ENCODE measurements at places on chromosomes 12 and 14. TPM values are rescaled to one million over a fixed set of nuclear protein-coding genes. Genes with fewer than 3 reads are reported as not detected.

Gene CCDC198
- not detected for total RNA-seq

DNA sequence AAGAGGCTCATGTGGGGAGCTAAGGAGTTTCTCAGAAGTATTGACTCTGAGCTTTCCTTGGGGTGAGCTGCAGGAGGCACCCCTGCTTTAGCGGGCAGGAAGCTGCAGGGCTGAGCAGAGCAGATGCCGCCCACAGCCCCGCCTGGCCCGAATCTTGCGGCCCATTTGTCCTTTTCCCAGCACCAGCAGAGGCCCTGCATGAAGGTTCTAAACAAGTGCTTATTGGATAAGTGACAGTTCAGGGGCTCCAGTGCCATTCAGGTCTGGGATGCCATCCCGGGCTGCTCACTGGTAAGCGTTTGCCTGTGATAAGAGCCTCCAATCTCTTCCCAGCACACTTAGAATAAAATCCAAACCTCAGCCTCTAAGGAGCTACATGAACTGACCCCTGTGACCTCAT lies 11.4 kb downstream of the RILPL1 start:
- no peak overlapping the region for H3K27ac ChIP-seq
- H3K4me3 ChIP-seq: no peak overlapping the region

DNA sequence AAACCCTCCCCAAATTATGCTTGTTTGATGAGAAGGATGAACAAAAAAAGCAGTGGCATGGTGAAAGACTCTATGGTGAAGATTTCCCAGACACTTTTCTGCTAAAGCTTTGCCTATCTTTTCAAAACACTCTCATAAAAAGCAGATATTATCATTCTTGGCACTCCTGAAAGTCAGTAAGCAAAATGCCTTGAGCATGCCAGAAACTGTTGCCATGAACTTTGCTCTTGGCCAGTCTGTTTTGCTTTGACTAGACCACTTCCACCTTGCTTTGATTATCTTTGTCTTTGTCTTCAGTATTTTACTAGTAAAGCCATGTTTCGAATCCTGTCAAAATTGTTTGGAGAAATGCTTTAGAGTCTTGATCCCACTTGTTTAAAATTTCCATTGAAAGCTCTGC lies 110.4 kb downstream of the CNTN1 start:
- no peak overlapping the region for H3K27ac ChIP-seq
- no peaks in the 10 kb centered on the region for H3K4me1 ChIP-seq
- no peak for DNase-seq
- no peak overlapping the region for H3K4me3 ChIP-seq

DNA sequence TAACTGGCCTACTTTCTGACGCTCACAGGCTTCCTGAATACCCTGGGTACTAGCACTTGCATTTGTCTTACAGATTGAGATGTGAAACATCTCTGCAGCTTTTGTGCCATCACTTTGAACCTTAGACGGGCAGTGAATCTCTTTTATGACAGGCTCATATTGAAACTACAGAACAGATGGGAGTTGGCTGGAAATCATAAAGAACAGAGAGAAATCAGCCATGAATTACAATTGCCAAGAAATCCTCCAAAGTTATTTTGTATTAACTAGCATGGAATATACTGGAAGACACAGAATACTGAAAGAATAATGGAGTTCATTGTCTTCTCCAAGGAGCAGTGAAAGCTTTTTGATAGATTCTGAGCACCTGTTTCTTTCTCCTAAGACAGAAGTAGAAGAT lies 32.7 kb downstream of the MYF5 start:
- H3K27ac ChIP-seq: no peak overlapping the region
- no peak overlapping the region for H3K4me3 ChIP-seq
- H3K4me1 ChIP-seq: no peaks in the 10 kb centered on the region
- no peaks in the 10 kb centered on the region for H3K36me3 ChIP-seq
- DNase-seq: no peak

Gene TNFAIP2
- 9.8 TPM for total RNA-seq

Gene CMKLR1
- 1.6 TPM for total RNA-seq

Gene SIVA1
- 392 TPM for total RNA-seq

- no peak overlapping the region for H3K27ac ChIP-seq
- DNase-seq: no peak
- H3K4me3 ChIP-seq: no peak overlapping the region
- H3K36me3 ChIP-seq: no peaks in the 10 kb centered on the region
- no peaks in the 10 kb centered on the region for H3K27me3 ChIP-seq
Measured at GRCh38 chr14:51564986-51565604, 86.6 kb upstream of the FRMD6 start.

Gene PRH2
- not detected for total RNA-seq

DNA sequence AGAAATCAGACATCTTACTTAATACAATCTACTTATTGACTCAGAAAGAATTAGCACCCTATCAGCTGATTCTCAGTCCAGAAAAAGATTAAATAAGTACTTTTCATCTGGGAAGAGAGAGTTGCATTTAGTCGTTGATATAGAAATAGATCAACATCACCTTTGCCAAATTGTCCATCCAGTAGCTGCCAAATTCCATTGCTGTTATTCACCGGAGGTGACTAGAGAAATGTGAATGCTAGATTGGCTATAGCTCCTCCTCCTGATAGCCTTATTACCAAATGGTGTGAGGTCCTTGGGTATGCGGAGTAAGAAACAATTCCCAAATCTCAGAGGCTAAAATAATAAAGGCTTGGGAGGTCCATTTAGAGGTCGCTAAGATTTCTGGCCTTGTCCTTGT lies 723.3 kb upstream of the FLRT2 start:
- H3K27me3 ChIP-seq: no peaks in the 10 kb centered on the region
- no peak overlapping the region for H3K27ac ChIP-seq
- no peaks in the 10 kb centered on the region for H3K36me3 ChIP-seq
- no peak for DNase-seq
- no peak overlapping the region for H3K4me3 ChIP-seq

DNA sequence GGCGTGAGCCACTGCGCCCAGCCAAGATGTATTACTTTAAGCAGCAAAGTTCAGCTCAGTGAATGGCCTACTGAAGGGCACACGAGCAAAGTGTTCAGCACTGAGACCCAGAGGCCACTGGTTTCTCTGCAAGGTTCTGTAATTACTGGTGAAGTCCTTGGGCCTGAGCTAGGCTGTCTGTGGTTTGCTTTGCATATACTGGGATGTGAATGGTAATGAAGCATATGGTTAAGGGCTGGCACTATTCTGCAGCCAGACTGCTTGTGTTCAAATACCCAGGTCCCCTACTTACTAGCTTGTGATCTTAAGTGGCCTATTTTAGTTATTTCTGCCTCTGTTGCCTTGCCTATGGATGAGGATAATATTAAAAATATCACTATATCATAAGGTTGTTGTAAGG lies 72.0 kb downstream of the LLPH start:
- no peak overlapping the region for H3K4me3 ChIP-seq
- H3K27ac ChIP-seq: no peak overlapping the region

- peak overlapping the region; percentile 22 for H3K27ac ChIP-seq
- DNase-seq: no peak
- no peaks in the 10 kb centered on the region for H3K27me3 ChIP-seq
- no peaks in the 10 kb centered on the region for H3K36me3 ChIP-seq
- peaks cover 24% of the 10 kb centered on the region for H3K4me1 ChIP-seq
Measured at GRCh38 chr14:64394977-64395633, 7.0 kb downstream of the MTHFD1 start.

DNA sequence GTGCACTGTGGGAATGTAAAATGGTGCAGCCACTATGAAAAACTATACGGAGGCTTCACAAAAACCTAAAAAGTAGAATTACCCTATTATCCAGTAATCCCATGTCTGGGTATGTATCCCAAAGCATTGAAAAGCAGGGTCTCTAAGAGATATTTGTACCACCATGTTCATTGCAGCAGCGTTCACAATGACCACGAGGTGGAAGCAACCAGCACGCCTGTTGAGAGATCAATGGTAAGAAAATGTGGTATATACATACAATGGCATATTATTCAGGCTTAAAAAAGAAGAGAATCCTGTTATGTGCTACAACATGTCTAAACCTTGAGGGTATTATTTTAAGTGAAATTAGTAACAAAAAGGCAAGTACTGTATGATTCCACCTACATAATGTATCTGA lies 910 bp upstream of the NOPCHAP1 start:
- H3K4me3 ChIP-seq: no peak overlapping the region
- H3K27ac ChIP-seq: no peak overlapping the region
- H3K4me1 ChIP-seq: peaks cover 19% of the 10 kb centered on the region

Gene SLC7A7
- 3.6 TPM for total RNA-seq

DNA sequence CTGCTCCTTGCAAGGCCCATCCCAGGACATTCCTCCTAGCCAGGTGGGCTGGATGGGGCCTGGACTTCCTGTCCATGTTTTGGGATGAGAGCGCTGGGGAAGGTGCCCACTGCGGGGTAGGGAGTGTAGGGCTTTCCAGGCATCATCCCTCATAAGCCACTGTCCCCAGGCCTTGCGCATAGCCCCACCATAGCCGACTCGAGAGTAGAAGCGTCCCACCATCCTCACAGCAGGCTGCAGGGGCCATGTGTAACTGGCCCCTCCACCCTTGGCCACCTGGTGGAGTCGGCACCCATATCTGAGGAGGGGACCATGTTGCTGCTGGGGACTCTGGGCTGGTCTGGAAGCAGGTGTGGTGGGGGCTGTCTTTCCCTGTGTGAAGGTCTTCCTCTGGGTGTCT lies 30.5 kb downstream of the SH2B3 start:
- peaks cover 49% of the 10 kb centered on the region for H3K4me1 ChIP-seq
- peak; percentile 37 for DNase-seq
- no peak overlapping the region for H3K4me3 ChIP-seq
- peak overlapping the region; percentile 59 for H3K27ac ChIP-seq
- no peaks in the 10 kb centered on the region for H3K36me3 ChIP-seq

GRCh38 chr12:123762715-123763052 lies 583 bp downstream of the DNAH10 start:
- H3K4me3 ChIP-seq: peak overlapping the region; percentile 70
- no peak for DNase-seq
- 0 out of 2 replicates have a peak, but pooled peaks cover 4% of the 10 kb centered on the region for H3K4me1 ChIP-seq
- no peak overlapping the region for H3K27ac ChIP-seq
- peaks cover 3% of the 10 kb centered on the region for H3K27me3 ChIP-seq
- 0 out of 2 replicates have a peak, but pooled peaks cover 16% of the 10 kb centered on the region for H3K36me3 ChIP-seq

DNA sequence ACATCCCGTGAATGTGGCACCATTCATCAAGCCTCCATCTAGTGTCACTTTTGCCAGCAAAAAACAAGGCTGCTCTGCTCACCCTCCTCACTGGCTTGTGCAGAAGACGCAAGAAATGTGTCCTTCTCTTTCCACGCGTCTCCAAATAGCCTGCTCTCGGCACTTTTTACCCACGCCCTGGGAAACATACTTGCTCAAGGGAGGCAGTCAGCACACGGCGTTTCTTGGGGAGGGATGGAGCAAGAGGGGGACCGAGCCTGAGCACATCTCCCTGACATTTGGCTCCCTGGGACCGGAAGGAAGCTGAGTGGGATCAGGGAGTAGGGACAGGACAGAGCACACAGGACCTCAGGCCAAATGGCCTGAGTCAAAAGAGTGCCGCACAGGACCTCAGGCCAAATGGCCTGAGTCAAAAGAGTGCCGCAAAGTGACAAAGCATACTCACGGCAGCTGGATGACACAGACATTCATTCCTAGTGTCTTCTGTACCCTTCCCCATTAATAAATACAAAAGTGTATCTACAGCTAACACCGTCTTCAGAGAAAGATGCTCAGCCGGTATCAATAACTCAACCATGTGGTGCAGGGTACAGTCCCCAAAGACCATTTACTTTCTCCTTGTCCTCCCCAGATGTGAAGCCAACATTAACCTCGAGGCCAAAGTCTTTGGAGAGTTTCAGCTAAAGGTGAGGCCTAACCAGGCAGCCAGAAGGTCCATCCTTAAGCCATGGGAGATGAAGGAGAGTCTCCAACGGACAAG lies 7.1 kb downstream of the BCL11B start:
- H3K4me3 ChIP-seq: no peak overlapping the region
- no peak for DNase-seq
- H3K36me3 ChIP-seq: no peaks in the 10 kb centered on the region
- H3K27ac ChIP-seq: no peak overlapping the region
- peaks cover 87% of the 10 kb centered on the region for H3K4me1 ChIP-seq

Gene DDX23
- total RNA-seq: 93.0 TPM

DNA sequence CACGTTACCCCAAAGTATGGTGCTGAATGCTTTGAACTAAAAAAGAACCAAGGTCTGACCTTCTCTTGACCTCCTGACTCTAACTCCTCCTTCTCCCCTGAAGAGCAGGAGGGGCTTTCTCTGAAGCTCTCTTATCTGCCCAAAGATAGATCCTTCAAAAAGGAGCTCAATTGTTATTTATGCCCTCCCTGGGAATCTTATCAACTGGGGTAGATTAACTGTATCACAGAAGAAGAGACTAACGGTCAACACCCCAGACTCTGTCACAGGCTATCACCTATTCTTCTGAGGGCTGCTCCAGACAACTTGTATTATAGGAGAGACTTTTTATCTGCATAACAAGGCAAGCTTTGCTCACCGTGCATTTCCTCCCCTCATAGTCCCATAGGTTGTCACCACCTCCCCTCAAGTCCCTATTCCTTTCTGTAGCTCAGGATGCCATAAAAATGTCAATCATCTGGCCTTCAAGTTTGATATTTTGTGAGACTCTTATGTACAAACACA lies 86.6 kb downstream of the PAPLN start:
- peaks cover 14% of the 10 kb centered on the region for H3K4me1 ChIP-seq
- H3K4me3 ChIP-seq: no peak overlapping the region
- H3K36me3 ChIP-seq: no peaks in the 10 kb centered on the region
- DNase-seq: no peak
- H3K27me3 ChIP-seq: no peaks in the 10 kb centered on the region

Gene DHRS4
- total RNA-seq: 16.6 TPM
